NCI-H345 (cell line): ENCODE measurements at places on chromosomes 3 and 15.

- no peak for DNase-seq
Observed at GRCh38 chr3:77707281-77707680, 667.4 kb downstream of the ROBO2 start.

DNA sequence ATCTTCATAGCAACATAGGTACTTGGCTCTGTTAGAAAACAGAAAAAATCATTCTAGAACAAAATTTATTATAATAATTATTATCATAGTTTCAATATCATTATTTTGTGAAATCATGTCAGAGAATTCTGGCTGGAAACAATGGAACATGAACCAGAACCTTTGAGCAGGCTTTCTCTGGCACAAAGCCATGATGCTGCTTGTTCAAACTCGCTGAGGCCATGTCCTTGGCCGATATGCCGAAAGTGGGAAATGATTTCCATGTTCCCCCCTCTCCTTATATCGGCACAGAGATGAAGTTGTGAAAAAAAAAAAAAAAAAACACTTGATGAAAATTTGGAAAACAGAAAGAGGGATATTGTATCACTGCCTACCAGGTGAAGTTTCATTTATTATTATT lies 49.0 kb upstream of the MRPL3 start:
- DNase-seq, result no peak

GRCh38 chr3:194303749-194304148 lies 47.4 kb downstream of the CPN2 start:
- DNase-seq, result no peak

DNA sequence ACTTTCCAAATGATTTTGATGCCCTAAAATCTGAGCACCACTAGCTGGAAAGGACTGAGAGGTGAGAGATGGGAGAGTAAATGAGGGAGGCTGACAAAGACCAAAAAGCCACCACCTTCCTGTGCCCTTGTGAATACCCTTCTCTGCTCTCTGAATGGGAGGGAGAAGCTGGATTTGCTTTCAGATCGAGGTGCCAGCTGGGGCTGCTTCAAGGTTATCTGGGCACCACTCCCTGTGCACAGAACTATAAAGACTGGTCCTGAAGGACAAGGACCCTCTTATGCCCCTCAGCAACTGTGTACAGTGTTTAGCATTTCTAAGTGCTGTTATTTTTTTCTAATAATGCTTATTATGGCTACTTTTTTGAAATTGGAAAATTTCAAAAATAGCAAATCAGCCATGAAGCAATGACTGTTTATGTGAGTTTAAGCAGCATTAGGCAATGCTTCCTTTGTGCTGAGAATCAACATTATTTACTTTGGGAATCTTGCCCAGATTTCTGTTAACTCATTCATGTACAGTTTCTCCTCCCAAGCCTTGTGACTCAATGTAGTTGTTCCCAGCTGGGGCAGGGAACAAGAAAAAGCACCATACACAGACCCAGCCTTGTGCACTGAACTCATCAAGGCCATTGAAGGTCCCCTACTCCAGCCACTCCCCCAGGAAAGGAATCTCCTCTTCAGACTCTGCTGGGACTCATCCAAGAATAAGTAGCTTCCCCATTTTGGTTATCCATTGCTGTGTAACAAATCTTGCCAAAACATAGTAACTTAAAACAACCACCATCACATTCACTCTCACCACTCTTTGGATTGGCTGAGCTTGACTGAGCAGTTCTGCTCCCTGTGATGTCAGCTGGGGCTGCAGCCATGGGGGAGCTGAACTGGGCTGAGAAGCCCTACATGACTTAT lies 37.3 kb upstream of the CDV3 start:
- no peak for DNase-seq

- no peak for DNase-seq
Observed at GRCh38 chr3:129106320-129106719, 15.3 kb downstream of the RAB43 start.
